ENCODE measurements at places on chromosomes 16 and 17.

GRCh38 chr16:79172976-79173500, 427.5 kb downstream of the MAF start:
- H3K4me1 ChIP-seq = no peaks in the 10 kb centered on the region
- H3K27ac ChIP-seq = no peak overlapping the region
- DNase-seq = no peak

GRCh38 chr16:54921206-54921824, 9.3 kb upstream of the IRX5 start:
- no peaks in the 10 kb centered on the region for H3K27me3 ChIP-seq
- H3K27ac ChIP-seq = no peak overlapping the region
- no peak for DNase-seq
- peaks cover 49% of the 10 kb centered on the region for H3K4me1 ChIP-seq

GRCh38 chr17:73690676-73691075, 46.4 kb upstream of the SDK2 start:
- H3K27ac ChIP-seq = no peak overlapping the region
- H3K27me3 ChIP-seq = no peaks in the 10 kb centered on the region
- H3K4me1 ChIP-seq = no peaks in the 10 kb centered on the region
- no peak overlapping the region for H3K4me3 ChIP-seq

- H3K27ac ChIP-seq = no peak overlapping the region
- H3K4me3 ChIP-seq = no peak overlapping the region
- H3K36me3 ChIP-seq = no peaks in the 10 kb centered on the region
- no peaks in the 10 kb centered on the region for H3K4me1 ChIP-seq
- H3K27me3 ChIP-seq = peaks cover 89% of the 10 kb centered on the region
Observed at GRCh38 chr16:49282690-49283375, 1.2 kb upstream of the CBLN1 start.

GRCh38 chr16:87652799-87653198, 50.5 kb downstream of the JPH3 start:
- peaks cover 4% of the 10 kb centered on the region for H3K27me3 ChIP-seq
- H3K4me1 ChIP-seq = no peaks in the 10 kb centered on the region
- no peak overlapping the region for H3K4me3 ChIP-seq
- no peak for DNase-seq
- no peaks in the 10 kb centered on the region for H3K36me3 ChIP-seq

DNA sequence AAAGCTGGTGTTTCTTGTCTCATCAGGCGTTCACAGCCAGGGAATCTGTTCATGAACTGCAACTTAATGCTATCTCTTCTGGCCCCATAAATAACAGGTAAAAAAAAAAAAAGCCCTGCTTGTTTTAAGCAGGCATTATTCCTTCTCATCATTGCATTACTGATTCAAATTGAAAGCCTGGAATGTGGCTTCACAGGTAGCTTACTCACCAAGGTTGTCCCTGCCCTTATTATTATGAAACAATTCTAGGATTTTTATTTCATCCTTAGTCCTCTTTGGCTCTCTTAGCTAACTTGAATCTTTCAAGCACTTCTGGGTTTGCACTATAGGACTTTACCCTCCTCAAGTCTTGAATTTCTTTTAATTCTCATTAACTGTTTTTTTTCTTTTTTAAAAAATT, 113.3 kb downstream of the CNTNAP4 start:
- H3K27ac ChIP-seq = no peak overlapping the region
- H3K36me3 ChIP-seq = no peaks in the 10 kb centered on the region
- H3K4me1 ChIP-seq = no peaks in the 10 kb centered on the region
- no peaks in the 10 kb centered on the region for H3K27me3 ChIP-seq
- H3K4me3 ChIP-seq = no peak overlapping the region
- no peak for DNase-seq

- no peak for DNase-seq
- H3K36me3 ChIP-seq = no peaks in the 10 kb centered on the region
- H3K4me3 ChIP-seq = no peak overlapping the region
- no peaks in the 10 kb centered on the region for H3K4me1 ChIP-seq
- no peaks in the 10 kb centered on the region for H3K27me3 ChIP-seq
- no peak overlapping the region for H3K27ac ChIP-seq
Observed at GRCh38 chr16:59997706-59998105, 1263.6 kb upstream of the GOT2 start.

- no peaks in the 10 kb centered on the region for H3K36me3 ChIP-seq
- H3K4me3 ChIP-seq = no peak overlapping the region
- peaks cover 44% of the 10 kb centered on the region for H3K27me3 ChIP-seq
- no peaks in the 10 kb centered on the region for H3K4me1 ChIP-seq
- no peak for DNase-seq
- no peak overlapping the region for H3K27ac ChIP-seq
Observed at GRCh38 chr17:51709694-51710633, 448.6 kb downstream of the CA10 start.

- no peaks in the 10 kb centered on the region for H3K27me3 ChIP-seq
- H3K4me1 ChIP-seq = peaks cover 7% of the 10 kb centered on the region
- DNase-seq = no peak
- no peak overlapping the region for H3K27ac ChIP-seq
- H3K36me3 ChIP-seq = no peaks in the 10 kb centered on the region
Observed at GRCh38 chr17:49635121-49635520, 42.8 kb downstream of the SPOP start.

- H3K27me3 ChIP-seq = no peaks in the 10 kb centered on the region
- H3K4me3 ChIP-seq = no peak overlapping the region
- DNase-seq = no peak
- peaks cover 4% of the 10 kb centered on the region for H3K4me1 ChIP-seq
Observed at GRCh38 chr17:27502526-27503324, 46.5 kb downstream of the KSR1 start.

DNA sequence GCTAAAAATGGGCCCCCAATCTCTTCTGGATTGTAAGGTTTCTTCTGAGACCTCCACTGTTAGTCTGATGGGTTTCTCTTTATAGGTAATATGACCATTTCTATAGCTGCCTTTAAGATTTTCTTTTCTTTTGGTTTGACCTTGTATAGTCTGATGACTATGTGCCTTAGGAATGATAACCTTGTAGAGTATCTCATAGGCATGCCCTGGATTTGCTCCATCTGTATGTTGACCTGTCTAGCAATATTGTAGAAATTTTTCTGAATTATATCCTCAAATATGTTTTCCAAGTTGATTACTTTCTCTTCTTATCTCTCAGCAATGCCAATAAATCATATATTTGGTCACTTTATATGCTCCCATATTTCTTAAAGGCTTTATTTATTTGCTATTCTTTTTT, 1403.8 kb upstream of the GOT2 start:
- H3K27me3 ChIP-seq = no peaks in the 10 kb centered on the region
- no peak for DNase-seq
- H3K4me3 ChIP-seq = no peak overlapping the region
- H3K27ac ChIP-seq = no peak overlapping the region
- no peaks in the 10 kb centered on the region for H3K36me3 ChIP-seq
- H3K4me1 ChIP-seq = no peaks in the 10 kb centered on the region
